ENCODE measurements at places on chromosomes 6 and 20. TPM values are rescaled to one million over a fixed set of nuclear protein-coding genes. Genes with fewer than 3 reads are reported as not detected.

The SYNCRIP gene
- 138 TPM for total RNA-seq

The PLAGL1 gene
- total RNA-seq: 16.3 TPM

The BNIP5 gene
- total RNA-seq: not detected

The GLO1 gene
- total RNA-seq: 133 TPM

The NT5E gene
- total RNA-seq: 3.8 TPM

The POU5F1 gene
- 0.52 TPM for total RNA-seq

The BCAS1 gene
- total RNA-seq: 0.07 TPM

The RIMS1 gene
- total RNA-seq: not detected

The WFDC12 gene
- total RNA-seq: not detected

The PAK5 gene
- not detected for total RNA-seq

The FAXC gene
- not detected for total RNA-seq

The ATP6V1G2 gene
- total RNA-seq: 1.6 TPM

The EGFL8 gene
- total RNA-seq: 6.5 TPM

The CLVS2 gene
- total RNA-seq: not detected

The BTNL2 gene
- total RNA-seq: not detected

The ID4 gene
- total RNA-seq: not detected

The SNAI1 gene
- 0.27 TPM for total RNA-seq

The CTAGE9 gene
- not detected for total RNA-seq

The NXT1 gene
- 39.3 TPM for total RNA-seq

The TCP11 gene
- not detected for total RNA-seq
